Hair follicular keratinocyte (primary cell): ENCODE measurements at places on chromosomes 1 and 21. TPM values are rescaled to one million over a fixed set of nuclear protein-coding genes. Genes with fewer than 3 reads are reported as not detected.

The COL8A2 gene
- total RNA-seq = 4.8 and 11.9 TPM in 2 replicates

The DLGAP3 gene
- not detected in 2 replicates for total RNA-seq

The PTPN7 gene
- total RNA-seq = not detected in 2 replicates

The PSMD4 gene
- 121 and 161 TPM in 2 replicates for total RNA-seq

The CD84 gene
- total RNA-seq = not detected in 2 replicates

The RBBP4 gene
- 85.1 and 112 TPM in 2 replicates for total RNA-seq

The WDR26 gene
- total RNA-seq = 17.2 and 35.8 TPM in 2 replicates

The KIF26B gene
- 0.95 and 3.2 TPM in 2 replicates for total RNA-seq

The FAM72C gene
- 1.2 and 5.9 TPM in 2 replicates for total RNA-seq

The SPSB1 gene
- total RNA-seq = 10.4 and 11.1 TPM in 2 replicates

The FCRL2 gene
- total RNA-seq = not detected in 2 replicates

The COL11A1 gene
- 6.1 and 12.1 TPM in 2 replicates for total RNA-seq

The PDPN gene
- 65.3 and 81.1 TPM in 2 replicates for total RNA-seq

The CLCA1 gene
- 0.08 TPM in 1 of 2 replicates, not detected in the other for total RNA-seq
